ENCODE measurements at places on chromosomes 7 and 10.

- DNase-seq: no peak
These were observed 172.0 kb upstream of the YAE1 start for GRCh38 chr7:39394105-39394680.

DNA sequence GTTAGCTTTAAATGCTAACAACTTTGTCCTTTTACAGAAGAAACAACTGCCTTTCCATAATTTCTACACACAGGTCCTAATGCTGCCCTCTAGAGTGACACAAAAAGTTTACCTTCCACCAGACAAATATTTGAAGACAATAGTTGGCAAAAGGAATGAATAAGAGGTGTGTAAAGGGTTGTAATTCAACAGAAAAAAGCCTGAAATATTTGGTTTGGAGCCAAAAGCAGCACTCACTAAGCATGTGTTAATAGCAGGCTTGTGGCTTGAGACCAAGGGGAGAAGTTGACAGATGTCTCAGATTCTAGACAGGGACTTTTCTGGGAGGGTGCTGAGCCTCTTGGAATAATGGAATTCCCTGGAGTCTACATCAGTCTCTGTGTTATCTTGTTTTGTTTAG is 156.2 kb upstream of the GALNT17 start:
- DNase-seq: no peak

DNA sequence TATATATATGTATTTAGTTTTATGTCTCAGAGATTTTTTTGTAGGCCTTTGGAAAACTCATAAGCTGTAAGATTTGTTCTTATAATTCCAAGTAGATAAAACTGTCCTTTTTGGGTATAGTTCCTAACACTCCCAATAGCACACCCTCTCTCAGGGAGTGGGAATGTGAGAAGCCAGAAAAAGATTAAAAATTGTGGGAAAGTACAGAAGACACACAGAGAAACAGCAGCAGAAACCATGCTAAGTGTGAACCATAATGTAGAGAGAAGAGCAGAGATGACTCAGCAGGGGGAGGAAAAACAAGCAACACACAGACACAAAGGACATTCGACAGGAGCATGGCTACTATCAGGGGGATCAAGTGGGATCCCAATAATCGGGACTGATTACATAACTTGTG is 401.6 kb downstream of the MAGI2 start:
- peak; percentile 5 for DNase-seq

DNA sequence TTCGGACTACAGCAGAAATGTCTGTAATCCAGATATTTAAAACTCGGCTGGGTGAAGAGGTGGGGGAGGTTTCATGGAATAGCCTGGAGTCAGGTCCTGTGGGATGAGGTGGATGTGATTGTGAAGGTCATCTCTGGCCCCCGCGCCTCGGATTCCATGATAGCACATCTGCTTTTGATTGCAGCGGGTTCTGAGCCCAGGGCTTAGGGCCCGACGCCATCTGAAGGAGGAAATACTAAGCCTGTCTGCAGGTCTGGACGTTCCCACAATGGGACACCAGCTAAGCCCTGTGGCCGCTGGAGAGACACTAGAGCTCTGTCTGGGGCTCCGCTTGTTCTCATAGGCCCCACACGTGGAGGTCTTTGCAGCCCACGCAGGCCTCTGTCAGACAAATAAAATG is 328.7 kb downstream of the CXCL12 start:
- DNase-seq: no peak

DNA sequence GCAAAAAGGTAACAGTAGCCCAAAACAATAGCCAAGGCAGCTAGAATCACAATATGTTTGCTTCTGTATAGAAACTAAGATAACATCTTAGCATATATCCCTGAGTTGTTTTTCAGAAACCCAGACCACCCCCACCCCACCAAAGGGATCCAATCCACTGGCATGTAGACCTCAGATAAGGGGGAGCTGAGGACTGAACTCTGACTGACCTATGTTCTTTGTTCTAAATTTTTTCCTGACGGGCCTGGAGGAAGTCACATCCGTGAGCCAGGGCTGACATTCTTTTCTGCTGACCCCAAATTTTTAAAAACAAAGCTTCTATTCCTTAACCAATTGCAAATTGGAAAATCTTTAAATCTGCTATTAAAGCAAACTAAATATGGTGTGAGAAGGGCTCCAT is 493.9 kb upstream of the IGFBP3 start:
- DNase-seq: no peak

- DNase-seq: no peak
These were observed 95.3 kb downstream of the HERPUD2 start for GRCh38 chr7:35599645-35600044.

DNA sequence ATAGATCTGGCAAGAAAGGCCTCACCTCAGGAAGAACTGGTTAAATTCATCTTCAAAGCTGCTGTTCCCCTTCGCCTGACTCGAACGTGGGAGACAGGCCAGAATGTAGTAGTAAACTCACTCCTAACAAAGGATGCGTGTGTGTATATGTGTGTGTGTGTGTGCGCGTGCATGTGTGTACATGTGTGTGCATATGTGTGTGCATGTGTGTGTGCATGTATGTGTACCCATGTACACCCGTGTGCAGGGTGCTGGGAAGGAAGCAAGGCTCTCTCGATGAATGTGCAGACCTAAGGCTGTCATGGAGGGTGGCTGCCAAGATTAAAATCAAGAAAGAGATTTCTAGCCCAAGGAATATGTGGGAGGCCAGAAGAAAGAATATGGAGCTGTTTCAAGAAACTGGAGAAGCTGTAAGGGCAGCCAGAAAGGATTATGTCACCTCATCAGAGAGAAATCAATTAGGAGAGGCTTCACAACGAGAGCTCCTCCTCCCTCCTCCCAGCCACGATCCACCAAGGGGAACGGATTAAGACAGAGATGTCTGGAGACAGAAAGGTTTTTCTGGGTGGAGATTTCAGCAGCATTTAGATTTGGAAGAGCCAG is 34.0 kb upstream of the LBX1 start:
- DNase-seq: no peak

DNA sequence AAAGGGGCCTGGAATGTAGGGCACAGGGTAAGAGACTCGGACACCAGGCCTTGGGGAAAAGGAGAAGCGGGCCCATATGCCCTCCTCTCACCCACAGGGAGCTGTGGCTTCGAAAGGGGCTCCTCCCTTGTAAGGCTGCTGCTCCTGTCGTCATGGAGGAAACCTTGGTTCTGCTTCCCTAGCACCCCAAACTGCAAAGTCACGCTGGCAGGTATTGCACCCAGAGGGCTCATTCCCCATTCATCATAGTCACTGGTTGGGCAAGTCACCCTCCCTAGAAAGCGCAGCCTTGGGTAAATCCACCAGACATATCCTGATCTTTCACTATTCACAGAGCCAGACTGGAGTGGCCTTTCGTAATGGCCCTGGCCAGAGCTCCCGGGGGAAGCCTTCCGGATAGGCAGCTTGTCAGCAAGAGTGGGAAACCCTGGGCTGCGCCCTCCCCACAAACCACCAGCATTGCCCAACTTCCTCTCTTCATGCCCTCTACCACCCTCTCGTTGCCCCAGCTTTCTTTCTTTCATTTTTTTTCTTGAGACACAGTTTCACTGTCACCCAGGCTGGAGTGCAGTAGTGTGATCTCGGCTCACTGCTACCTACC is 121.0 kb downstream of the HIP1 start:
- DNase-seq: peak; percentile 11

DNA sequence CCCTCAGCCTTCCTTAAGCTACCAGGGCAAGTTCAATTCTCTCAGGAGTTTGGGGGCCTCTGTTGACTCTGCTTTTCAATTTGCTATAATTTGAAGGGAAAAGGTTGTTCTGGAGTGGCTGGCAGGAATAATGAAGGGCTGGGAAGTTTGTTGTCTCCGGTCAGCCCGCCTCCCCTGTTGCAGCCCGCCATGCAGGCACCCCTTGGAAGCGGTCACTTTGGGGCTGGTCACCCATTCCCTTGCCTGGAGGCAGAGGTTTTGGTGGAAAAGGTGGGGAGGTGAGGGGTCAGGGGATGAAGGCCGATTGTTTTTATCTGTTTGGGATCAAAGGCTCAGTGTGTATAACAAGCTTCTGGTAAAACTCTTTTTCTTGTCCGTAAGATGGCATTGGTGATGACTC is 79.1 kb downstream of the GRK5 start:
- DNase-seq: no peak

- DNase-seq: peak; percentile 12
These were observed 190.8 kb downstream of the MLLT10 start for GRCh38 chr10:21724687-21725367.

DNA sequence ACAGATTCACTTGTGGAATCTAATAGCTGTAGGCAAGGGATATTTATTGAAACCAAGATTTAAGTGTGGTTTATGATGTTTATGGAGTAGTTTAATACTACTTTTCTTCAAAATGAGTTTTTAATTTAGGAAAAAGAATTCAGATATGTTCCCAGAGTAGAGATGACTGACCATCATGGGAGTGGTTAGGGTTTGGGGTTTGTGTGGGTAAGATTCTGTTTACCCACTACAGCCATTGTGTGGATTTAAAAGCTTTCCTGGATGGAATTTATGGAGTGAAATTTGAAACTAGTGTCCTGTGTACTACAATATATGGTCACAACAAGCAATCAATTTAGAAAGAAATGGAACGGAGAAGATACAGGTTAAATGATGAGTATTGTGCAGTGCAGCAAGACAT is 453.5 kb downstream of the AUTS2 start:
- no peak for DNase-seq

GRCh38 chr7:151884312-151885201 is 7.6 kb upstream of the PRKAG2 start:
- DNase-seq: no peak

- DNase-seq: no peak
These were observed 64.6 kb downstream of the HERPUD2 start for GRCh38 chr7:35630024-35630972.

DNA sequence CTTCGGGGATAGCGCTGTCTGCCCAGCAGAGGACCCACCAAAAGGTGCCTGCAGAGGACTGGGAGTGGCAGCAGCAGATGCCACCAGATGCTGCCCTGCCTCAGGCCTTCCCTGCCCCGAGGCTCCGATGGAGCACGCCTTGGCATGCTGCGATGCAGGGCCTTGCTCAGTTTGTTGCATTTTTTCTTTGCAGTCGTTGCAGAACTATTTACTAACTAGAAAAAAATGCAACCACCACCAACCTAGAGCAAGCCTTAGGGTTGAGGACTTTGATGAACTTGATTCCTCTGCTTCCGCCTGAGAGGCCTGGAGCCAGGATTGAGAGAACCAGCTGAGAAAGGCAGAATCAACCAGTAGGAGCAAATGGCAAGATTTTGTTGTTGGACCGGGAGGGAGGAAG is 585.6 kb upstream of the MKI67 start:
- no peak for DNase-seq

DNA sequence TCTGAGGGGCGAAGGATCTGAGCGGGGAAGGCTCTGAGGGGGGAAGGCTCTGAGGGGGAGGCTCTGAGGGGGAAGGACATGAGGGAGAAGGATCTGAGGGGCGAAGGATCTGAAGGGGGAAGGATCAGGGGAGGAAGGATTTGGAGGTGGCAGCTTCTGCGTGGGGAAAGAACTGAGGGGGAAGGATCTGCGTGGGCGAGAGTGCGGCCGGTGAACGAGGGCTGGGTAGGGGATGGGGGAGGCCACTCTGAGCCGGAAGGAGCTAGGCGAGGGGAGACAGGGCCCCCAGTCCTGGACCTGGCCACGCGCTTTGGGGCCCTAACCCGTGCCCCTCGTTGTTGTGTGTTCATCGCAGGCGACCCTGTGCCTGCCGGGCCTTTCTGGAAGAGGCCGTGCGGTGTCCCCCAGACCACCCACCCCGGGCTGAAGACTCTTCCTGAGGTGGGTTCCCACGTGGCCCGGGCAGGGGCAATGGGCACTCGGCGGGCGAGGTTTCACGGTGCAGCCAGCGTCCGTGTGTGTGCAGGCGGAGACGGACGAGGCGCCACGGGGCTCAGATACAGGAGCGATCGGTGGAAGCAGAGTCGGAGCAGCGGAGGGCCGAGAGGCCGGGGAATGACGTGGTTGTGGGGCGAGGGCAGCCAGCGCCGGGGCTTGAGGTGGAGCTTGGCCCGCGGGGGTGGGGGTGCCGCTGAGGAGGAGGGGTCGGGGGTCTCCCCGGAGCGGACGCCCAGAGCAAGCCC is 2.0 kb downstream of the CALY start:
- DNase-seq: no peak

DNA sequence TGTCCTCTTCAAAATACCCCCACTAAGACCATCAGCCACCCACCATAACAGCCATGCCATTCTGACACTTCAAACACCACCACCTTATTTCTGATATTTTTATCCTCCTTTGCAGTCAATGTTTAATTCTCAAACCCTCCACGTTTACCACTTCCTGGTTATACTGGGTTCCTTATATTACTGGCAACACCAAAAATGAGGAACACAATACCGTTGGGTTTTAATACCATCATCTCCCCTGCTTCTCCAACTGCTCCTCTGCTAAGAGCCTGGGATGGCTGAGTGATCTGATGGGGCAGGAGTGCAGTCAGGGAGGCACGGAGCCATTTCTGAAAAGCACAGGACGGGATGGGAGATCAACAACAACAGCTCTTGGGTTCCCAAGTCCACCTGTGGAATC is 140.5 kb downstream of the CHCHD3 start:
- DNase-seq: no peak

DNA sequence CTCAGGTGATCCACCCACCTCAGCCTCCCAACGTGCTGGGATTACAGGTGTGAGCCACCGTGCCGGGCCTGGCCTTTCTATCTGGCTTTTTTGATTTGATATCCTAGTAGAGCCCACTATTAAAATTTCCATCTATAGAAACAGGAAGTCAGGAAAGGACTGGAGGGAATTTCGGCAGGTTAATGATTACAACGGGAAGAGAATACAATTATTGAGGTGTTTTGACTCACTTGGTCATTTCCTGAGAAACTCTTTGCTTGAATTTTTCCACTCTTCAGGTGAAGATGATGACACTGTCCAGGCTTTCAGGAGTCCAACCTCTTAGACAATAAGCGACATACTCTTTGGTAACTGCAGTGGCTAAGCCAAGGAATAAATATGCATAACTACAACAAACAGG is 1.1 kb upstream of the MKLN1 start:
- no peak for DNase-seq

- no peak for DNase-seq
These were observed 105.4 kb downstream of the GRM3 start for GRCh38 chr7:86748843-86749719.

DNA sequence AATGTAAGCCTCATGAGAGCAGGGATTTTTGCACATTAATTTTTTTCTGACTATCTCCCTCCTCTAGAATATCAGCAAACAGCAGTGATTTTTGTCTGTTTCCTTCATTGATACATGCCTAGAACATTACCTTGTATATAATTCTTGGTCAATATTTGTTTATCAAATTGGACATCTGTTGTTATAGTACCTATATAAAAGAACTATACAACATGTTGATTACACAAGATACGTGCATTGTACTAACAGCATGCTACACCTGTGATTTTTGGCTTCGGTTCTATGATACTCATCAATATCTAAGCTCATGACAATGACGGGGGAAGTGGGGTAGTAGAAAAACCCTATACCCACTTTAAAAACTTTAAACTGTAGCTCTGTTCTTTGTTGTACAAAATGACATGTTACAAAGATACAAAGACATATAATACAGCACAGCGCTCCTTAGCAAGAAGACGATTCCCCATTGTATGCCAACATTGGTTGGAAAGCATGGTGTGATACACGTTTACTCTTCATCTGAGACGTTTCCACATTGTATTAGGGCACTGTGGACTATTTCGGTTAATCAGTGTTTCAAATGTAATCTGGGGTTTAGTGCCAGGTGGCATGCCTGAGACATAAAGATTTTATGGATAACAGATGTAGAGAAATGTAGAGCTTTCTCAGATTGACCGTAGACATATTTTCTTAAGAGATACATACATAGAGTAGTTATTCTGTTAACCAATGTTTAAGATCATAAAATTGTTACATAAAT is 70.5 kb upstream of the FOXP2 start:
- no peak for DNase-seq
